ENCODE measurements at places on chromosomes 11 and 22.

DNA sequence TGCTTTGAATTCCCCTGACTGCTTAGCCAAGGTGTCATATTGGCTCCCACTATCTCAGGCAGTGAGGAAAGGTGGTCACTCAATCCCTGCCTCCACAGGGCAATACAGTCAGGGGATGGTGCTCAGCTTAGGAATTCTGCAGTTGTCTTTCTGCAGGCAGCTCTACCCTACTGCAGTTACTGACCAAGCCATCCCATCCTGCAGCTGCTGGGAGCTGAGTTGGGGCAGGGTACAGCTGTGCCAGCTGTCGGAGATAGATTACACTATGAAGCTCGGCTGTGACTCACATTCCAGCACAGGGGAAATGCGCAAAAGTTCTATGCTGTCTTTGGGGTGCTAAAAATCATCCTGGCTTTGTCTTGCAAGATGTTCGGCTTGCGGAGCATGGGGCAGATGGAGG is 4.4 kb upstream of the DAGLA start:
- DNase-seq = no peak

DNA sequence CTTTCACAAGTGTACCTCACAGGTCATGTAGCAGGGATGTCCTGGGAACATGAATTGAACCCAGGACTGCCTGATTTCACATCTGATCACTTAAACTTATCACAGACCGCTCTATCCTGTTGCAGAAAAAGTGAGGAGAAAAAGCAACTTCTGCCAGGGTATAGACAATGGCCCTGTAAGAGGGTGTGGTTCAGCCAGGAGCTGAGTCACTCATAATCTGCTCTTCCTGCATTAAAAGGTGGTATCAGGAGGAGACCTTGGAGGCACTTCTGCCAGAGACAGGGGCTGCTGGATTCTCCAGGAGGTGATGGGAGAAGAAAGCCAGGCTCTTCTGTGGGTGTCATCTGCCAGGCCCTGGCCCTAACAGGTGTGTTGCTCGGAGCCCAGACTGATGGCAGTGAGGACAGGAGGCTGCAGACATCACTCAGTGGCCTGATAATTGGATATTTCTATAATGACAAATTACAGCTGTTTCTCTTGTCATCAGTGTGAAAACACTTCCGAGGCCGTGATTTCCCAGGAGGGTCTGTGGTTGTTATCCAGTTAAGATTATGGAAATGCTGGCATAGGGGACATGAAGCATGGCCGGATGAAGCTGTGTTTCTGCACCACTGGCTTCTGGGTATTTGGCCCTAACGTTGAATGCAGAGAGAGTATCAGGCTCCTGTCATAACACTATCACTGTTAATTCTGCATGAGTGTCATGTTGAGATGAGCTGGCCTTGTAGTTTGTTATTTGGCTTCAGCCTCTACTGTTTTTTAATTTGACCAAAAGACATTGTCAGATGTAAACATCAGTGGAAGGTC is 125.1 kb upstream of the ZBED5 start:
- DNase-seq = no peak

DNA sequence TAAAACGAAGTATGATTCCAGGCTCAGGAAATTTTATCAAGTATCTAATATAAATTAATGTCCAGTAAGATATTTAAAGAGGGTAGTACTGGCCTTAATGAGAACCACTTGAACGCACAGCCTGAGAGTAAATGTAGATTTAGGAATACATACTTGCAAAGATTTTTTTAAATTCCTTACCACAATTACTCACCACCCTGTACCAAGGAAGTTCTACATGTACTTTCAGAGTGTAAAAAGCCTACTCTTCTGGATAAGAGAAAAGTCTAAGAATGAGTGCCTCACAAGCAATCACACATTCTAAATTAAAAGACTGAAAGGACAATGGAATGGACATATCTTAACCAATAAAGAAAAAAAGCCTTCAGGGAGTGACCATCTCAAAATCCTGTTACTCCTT is 697.4 kb downstream of the DLG2 start:
- DNase-seq = no peak

- DNase-seq = peak; percentile 32
These were observed 50.0 kb upstream of the POU2AF1 start for GRCh38 chr11:111429066-111429506.

GRCh38 chr22:19130959-19131684 is at the start of gene TSSK2:
Gene TSSK2, plus strand, starts transcription at chr22:19131308. Its CDS starts 92 bp downstream, at chr22:19131400.
- no peak for DNase-seq
